ENCODE measurements at places on chromosomes 4 and X.

DNA sequence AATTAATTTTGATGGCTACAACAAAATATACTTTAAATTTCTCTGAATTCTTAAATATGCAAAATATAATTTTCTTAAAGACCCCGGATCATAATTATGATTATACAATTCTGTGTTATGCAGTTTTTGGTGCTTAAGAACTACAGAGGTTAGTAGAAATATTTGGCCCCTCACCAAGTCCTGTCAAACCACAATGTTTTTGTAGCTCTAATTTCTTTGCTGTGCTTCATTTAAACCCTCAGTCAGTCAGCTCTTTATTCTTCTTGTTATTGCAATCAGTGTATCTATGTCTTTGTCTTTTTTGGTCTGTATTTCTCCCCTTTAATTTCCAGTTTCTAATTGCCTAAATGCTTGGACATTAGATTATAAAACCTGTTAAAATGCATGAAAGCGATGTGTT lies 186.1 kb downstream of the CAMK2D start:
- DNase-seq = peak; percentile 28

GRCh38 chr4:144599621-144600020 lies 46.3 kb upstream of the HHIP start:
- peak; percentile 41 for DNase-seq

DNA sequence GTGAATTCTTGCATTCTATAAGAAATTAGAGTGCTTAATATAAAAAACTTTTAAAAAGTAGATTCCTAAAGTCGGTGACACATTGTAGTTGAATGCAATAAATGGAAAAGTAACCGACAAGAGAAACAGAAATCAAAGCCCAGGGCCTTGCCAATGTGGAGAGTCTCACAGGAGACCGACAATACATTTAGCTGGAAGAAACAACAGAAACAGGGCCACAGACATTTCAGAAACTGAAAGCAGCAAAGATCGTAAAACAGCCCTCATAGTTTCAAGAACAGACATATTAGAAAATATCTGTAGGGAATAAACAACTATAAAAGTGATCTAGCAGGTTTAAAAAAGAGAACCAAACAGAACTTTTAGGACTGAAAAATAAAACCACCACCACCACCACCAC lies 49.5 kb downstream of the STAP1 start:
- DNase-seq = peak; percentile 3

GRCh38 chr4:160319221-160319867 lies 1216.5 kb downstream of the RAPGEF2 start:
- DNase-seq = peak; percentile 2

GRCh38 chrX:16659321-16659720 lies 9.4 kb downstream of the S100G start:
- no peak for DNase-seq

DNA sequence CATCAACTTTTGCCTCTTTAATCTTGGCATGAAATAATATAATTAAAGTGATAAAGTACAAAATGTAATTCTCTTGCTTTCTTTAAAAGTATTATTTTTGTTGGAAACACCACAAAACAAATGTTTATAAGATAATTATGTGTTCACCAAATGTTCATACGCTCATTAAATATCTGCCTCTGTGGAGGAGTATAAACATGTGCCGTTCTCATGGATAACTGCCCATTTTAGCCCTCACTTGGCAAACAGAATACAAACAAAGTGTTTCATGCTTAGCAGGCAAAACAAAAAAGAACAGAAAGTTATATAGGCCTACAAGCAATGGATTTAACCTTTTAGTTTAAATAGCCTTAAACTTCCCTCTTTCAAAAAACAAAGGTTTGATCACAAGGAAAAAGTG lies 800.5 kb upstream of the DIAPH2 start:
- no peak for DNase-seq

- DNase-seq = no peak
These were observed 94.1 kb upstream of the CITED1 start for GRCh38 chrX:72399816-72400215.

DNA sequence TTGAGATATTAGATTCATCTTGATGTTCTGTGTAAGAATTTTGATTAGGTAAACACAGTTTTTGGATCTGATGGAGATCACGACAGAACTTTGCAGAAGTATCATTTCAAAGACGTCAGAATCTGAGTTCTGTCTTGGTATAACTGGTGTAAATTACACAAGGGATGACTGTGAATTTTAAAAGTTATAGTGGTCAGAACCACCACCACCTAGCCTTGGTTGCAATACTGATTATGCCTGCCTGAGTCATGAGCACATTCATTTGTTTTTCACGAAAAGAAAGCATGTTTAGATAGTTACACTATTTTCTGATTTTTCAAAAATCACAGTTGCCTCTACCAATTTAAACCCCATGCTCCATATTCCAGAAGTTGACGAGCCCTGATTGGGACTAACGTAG lies 54.8 kb downstream of the ZFX start:
- no peak for DNase-seq

DNA sequence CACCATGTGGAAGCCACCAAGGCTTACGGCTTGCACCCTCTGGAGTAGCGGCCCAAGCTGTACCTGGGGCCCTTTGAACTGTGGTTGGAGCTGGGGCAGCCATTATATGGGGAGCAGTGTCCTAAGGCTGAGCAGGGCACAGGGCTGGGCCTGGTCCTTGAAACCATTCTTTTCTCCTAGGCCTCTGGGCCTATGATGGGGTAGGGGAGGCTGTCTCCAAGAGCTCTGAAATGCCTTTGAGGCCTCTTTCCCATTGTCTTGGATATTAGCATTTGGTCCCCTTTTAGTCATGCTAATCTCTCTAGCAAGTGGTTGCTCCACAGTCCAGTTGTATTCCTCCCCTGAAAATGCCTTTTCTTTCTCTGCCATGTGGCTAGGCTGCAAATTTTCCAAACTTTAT lies 96.4 kb upstream of the ARX start:
- DNase-seq = no peak

- no peak for DNase-seq
These were observed 100.3 kb upstream of the PRR32 start for GRCh38 chrX:126719208-126719607.

DNA sequence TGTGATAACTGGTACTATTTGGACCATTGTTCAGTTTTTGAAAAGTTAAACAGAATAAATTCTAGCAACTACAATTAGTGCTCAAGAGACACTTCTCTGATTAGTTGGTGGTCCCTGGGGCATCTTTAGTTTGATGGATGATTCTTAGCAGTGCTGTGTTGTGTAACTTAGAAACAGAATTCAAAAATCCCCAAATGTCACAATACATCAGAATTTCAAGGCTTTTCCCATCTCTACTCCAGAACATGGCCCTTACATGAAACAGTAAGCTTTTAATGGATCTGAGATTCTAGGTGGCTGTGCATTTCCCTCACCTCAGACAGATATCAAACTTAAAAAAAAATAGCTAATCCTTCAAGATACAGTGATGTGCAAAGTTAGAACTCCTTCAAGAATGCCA lies 104.4 kb upstream of the CXCL13 start:
- no peak for DNase-seq

DNA sequence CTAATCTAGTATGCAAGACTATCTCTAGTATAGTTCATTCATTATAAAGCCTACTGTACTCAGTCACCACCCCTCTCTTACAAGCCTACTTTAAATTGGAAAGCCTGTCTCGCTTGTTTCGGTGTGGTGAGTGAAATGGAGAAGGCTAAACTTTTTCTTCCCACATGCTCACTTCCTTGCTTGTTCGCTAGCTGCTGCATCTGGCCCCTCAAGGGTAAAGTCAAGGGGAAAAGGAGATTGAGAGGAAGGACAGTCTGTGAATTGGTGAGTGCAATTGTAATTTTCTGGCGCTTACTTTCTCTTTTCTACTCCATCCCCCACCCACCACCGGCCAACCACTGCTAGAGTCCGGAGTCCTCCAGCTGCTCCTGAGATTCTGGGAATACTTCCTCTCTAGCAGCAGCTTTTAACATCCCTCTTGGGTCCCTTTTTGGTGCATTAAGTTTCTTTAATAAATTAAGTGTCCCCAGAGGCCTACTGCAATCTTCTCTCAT lies 12.1 kb upstream of the ARAP2 start:
- DNase-seq = no peak

DNA sequence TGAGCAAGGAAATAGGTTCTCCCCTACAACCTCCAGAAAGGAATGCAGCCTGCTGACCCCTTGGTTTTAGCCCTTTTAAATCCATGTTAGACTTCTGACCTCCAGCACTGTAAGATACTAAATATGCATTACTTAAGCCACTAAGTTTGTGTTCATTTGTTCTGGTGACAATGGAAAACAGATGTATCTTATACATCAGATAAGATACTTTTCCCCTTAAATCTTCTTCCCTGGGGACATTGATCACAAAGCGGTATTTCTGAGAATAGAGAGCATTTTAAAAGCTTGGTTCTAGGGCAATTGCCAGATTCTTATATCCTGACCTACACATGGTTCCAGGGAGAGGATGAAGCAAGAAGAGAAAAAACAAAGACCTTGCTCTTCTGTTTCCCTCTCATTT lies 6.5 kb upstream of the TMEM184C start:
- no peak for DNase-seq

- no peak for DNase-seq
These were observed 326.5 kb downstream of the TEX13C start for GRCh38 chrX:125646195-125646594.

DNA sequence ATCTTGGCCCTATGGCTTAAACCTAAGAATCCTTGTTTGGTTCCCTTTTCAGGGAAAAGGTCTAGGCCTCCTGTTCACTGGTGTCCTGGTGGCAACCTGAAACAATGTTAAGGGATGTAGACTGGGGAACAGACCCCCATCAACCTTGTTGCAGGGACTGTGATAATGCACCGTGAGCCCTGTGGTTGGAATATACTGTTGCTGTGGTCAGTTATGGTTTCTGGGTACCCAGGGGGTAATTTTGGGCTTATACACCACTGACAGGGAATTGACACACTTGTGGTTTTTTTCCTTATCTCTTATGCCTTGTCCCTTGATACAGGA lies 64.0 kb upstream of the WDR1 start:
- no peak for DNase-seq

DNA sequence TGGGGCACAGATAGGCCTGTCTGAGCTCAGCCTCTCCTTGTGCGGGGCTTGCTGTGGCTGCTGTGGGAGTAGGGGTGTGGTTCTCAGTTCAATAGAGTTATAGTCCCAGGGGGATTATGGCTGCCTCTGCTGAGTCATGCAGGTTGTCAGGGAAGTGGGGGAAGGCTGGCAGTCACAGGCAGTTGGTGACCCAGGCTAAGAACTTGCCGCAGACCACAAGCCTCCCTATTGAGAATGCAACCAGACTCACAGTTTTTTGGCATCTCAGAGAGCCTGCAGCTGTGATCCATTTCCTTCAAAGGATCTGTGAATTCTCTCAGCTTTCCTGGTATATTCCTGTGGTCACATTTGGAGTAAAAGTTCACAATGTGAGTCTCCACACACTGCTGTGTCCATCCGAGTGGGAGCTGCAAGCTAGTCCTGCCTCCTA lies 364.9 kb downstream of the ZNF674 start:
- DNase-seq = peak; percentile 82

DNA sequence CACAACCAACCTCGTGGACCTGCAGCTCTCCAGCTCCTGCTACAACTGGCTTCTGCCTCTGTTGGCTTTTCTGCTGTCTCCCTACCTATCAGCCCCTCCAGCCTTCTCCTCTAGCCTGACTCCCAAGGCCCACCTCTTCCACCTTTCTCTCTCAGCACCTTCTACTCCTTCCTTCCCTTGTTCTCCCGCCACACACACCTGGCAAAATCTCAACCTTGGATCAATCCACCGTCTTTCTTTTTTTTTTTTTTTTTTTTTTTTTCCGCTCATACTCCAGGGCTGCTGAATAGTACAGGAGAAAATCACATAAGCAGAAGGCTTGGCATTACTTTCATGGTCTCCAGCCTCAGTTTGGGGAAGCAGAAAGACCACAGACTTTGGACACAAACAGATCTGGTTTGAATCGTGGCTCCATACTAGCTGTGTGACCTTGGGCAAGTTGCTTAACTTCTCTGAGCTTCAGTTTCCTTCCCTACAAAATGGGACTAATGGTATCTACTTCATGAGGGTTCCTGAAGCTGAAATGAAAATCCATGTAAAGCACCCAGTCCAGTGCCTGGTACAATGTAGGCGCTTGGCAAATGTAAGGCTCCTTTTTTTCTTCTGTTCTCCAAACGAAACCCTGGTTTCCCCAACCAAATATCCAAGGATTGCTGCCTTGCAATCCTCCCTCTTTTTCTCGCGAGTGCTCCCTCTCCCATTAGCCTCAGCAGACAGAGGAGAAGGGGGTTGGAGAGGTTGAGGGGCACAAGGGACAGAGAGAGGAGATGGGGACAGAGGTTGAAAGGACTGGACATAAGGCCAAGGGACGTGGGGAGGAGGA lies 1.7 kb downstream of the FGD1 start:
- DNase-seq = no peak

DNA sequence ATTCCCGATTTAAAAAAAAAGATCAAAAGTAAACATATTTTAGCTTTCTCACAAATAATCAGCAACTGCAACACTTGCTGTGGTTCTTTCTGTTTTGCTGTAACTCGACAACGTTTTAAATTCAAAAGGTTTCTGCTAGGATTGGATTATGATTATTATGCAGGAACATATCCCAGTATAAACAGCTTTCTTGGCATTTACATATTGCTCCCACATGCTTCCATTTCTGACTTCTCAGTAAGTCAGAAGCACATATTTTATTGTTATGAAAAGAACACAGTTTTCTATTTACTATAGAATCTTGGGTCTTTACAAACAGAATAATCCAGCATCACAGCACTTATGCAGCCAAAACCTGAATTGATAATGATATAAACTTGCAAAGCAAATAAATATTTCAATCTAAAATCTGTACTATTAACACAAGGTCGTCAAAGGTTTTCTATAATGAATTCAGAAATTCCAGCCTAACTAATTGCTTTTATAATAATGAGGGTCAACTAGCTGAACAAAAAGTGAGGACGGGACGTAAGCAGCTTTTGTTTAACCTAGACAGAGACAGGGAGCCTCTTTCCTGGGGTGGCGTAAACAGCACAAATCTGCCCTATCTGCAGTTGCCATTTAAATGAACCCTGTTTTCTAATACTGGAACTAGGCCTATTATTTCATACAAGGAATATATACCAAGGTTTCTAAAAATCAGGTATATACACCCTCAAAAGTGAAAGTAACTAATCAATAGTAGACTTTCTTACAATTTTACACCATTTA lies 9.8 kb upstream of the PCDH18 start:
- DNase-seq = no peak

GRCh38 chr4:48949518-48950219 lies 36.4 kb upstream of the CWH43 start:
- peak; percentile 81 for DNase-seq

- DNase-seq = no peak
These were observed 104.0 kb downstream of the HDAC8 start for GRCh38 chrX:72468607-72469006.
